ENCODE measurements at places on chromosomes 5 and 9.

- no peak for DNase-seq
Observed at GRCh38 chr5:154686490-154686889, 68.7 kb upstream of the LARP1 start.

GRCh38 chr9:125121146-125121545 is 22.2 kb downstream of the SCAI start:
- DNase-seq = no peak

DNA sequence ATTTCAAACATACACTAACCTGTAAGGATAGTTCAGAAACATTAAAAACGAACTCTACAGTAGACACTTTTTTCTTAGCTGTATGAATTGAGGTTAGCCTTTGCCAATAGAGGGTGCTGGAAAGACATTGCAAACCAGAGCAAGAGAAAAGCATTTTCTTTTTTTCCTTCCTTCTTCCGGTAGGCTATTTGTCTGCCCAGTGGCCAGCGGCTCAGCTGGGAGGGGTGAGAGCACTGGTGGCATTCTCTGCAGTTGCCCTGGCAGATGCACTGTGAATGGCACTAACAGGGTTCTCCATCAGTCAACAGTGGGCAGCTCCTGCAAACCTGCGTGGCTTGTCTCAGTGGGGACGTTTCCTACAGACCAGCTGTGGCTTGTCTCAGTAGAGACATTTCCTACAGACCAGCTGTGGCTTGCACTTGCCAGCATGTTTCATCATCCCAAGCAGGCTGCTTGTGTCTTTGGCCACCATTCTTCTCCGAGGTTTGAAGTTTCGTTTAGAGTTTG is 984.5 kb upstream of the CDH18 start:
- DNase-seq = no peak

- no peak for DNase-seq
Observed at GRCh38 chr9:95381221-95381620, 63.7 kb upstream of the FANCC start.

DNA sequence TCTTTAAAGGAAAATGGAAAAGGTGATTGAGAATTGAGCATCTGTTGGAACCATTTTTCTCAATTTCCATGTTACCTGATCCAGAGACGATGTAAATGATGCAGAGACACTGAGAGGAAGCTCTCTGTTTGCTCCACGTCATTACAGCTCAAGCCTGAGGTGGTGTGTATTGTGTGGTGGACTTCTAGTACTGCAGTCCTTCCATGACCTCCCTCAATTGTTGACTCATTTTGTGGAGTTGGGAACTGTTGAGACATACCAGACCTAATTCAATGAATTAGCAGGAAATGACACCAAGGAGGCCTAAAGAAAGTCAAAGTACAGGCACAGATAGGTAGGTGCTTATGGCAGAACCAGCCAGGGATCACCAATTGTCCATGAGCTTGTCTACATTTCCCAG is 15.6 kb upstream of the LVRN start:
- DNase-seq = no peak

DNA sequence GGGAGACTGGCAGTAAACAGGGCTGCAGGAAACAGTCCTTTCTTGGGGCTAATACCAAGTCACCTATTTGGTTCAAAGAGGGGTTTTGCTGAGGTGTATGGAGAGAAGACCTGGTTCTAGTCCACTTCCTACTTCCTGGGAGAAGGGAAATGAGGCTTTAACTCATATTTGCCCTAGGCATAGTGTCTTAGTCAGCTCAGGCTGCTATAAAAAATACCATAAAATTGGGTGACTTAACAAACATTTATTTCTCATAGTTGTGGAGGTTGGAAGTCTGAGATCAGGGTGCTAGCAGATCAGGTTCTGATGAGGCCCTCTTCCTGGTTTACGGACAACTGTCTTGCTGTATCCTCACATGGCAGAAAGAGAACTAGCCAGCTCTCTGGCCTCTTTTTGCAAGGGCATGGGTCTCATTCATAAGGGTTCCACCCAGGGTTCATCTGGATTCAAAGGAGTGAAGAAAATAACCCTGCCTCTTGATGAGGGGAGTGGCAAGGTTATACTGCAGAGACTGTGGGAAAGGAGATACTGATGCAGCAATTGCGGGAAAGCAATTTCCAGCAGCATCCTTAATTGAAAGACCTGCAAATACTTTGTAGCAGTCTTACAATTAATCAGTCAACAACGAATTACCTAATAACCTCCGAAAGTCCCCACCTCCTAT is 40.5 kb downstream of the ANKDD1B start:
- DNase-seq = no peak

GRCh38 chr9:134497283-134497860 is 144.2 kb upstream of the COL5A1 start:
- DNase-seq = no peak

DNA sequence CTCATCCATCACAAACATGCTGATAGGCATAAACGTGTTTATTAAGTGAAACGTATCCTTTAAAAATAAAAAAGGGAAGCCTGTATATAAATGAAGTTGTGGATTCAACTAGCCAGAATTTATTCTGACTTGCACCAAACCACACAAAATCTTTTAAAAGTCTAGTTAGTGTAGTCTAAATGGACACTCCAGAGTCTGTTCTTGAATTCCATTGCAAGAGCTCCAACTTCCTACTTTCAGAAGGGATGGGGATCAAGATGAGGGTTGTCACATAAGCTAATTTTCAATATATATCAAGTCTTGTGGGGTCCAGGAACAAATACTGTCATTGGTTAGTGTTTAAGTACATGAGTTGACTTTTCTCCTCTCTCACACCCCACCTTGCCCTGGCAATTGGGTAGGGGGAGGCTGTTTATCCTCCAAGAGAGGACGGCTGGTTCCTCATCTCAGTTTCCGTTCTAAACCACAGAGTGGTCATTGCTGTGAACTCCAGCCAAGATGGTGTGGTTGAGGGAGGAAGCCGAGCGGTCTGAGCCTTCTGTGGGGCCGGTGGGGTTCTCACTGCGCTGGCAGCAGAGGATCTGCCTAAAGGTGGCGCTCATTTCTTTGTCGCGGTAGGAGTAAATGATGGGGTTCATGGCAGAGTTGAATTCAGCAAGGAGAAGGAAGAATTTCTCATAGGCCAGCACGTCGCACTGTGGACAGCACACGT is 163.2 kb downstream of the LPAR1 start:
- DNase-seq = no peak

- DNase-seq = no peak
Observed at GRCh38 chr5:107501965-107502675, 168.6 kb downstream of the EFNA5 start.

- DNase-seq = no peak
Observed at GRCh38 chr5:89313044-89313443, 430.1 kb upstream of the MEF2C start.

DNA sequence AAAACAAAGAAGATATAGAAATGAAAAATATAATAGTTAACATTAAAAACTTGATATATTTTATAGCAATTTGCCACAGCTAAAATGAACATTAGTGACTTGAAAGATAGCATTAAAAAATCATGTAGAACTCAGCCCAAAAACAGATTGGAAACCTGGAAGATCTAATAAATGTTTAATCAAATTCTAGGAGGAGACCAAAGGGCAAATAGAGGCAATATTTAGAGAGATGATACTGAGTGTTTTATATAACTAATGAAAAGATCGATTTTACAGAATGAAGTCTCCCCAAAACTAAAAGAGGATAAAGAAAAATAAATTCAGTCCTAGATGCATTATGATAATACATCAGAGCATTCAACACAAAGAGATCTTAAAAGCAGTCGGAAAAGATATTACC is 127.0 kb downstream of the CWC27 start:
- no peak for DNase-seq

GRCh38 chr5:149519601-149520000 is 31.6 kb downstream of the CSNK1A1 start:
- no peak for DNase-seq

- peak; percentile 35 for DNase-seq
Observed at GRCh38 chr9:33142535-33142934, 24.6 kb downstream of the B4GALT1 start.

DNA sequence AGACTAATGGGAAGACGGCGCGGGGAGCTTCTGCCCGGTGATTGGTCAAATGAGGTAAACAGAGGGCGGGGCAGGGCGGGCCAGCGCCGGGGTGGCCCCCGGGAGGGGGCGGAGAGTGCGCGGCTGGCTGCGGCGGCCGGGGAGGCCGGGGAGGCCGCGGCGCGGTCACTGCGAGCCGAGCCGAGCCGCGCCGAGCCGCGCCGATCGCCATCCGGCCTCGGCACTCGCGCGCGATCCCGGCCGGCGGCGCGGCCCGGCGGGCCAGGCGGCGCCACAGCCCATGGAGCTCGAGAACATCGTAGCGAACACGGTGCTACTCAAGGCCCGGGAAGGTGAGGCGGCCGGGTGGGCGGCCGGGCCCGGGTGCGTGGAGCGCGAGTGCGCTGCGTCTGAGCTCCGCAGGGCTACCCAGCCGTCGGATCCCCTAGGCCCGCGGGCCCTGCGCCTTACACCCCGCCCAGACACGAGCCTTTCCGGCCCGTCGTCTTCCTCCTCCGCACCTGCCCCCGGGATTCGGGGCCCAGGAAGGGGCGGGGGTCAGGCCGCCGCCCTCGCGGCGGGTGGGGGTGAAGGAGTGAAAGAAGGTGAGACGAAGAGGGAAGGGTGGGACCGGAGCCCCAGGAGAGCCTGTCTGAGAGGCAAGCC is at the start of gene GRK6:
Gene GRK6, plus strand, starts transcription at position 111 of the 645 bp plus-strand sequence. Its CDS starts 170 bp downstream, at position 281.
- DNase-seq = peak; percentile 86

- no peak for DNase-seq
Observed at GRCh38 chr5:169052207-169052606, 248.7 kb downstream of the SLIT3 start.

- DNase-seq = no peak
Observed at GRCh38 chr5:132266836-132267160, 9.3 kb downstream of the PDLIM4 start.

GRCh38 chr9:33186457-33187168 is 19.5 kb upstream of the B4GALT1 start:
- no peak for DNase-seq

- DNase-seq = no peak
Observed at GRCh38 chr9:97852399-97853055, 499 bp upstream of the FOXE1 start.

DNA sequence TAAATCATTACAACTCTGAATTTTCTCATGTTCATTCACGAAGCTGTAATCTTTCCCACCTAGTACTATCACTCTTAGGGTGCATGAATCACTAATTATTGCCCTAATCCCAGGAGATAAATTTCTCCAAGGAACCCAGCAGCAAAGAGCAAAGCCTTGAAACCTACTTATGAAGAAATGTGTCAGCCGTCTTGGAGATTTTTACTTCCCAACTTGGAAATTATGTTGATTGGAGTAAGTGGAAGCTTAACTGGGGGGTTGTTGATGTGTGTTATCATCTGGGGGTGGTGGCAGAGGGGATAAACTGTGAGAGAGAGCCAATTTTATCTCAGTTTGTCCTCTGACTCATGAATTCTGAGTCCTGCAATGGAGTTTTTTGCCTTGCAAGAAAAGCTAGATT is 440.5 kb upstream of the WWC1 start:
- DNase-seq = no peak

GRCh38 chr5:133081036-133081435 is 29.2 kb downstream of the HSPA4 start:
- no peak for DNase-seq

DNA sequence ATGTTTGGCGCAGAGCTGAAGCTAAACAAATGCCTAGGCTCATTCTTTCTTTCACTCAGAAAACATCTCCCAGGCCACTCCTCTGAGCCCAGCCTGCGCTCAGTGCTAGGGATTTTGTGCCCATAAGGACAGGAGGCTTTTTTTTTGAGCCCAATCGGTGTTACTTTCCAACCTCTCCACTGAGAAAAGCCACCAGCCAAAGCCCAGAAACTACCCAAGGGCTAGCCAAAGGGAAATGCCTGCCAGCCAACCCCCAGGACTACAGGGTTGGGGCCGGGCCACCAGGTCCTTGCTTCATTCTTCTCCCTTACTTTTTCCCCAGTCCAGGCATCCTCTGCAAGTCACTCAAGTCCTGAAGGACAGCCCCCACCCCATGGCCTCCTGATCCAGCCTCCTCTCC is 134.7 kb downstream of the PAX5 start:
- DNase-seq = no peak

GRCh38 chr9:3575821-3576220 is 50.0 kb upstream of the RFX3 start:
- DNase-seq = no peak

DNA sequence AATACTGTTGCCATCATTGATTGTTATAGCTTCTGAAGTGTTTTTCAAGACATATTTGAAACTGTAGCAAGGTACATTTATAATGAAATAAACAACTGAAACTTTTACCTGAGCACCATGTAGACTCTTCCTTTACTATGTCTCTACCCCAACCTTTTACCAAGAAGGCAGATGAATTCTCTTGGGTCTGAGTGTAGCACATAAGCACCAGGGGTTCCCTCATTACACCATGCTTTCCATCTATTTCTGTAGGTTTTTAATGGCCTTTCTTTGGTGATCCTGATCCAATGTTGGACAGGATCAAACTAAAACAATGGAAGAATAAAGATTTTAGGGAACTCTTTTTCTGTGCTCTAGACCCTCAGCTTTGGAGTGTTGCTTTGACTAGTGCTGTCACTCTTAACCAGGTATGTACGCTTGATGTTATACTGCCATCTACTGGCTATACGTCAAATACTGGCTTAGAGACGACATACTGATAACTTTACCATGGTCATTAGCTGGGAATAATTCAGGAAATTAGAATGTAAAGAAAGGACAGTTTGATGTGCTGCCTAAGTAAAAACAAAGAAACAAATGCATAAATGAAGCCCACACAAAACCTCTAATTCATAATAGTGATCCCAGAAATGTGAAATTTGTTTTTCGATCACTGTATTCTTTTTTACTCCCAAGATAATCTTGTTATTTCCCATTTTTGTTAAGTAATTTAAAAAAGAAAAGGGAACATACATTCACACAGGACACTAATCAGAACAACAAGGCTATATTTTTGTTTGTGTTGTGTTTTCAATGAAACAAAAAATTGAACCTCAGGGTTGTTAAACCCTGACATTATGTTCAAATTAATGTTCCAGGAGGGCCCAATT is 30.7 kb downstream of the IFNW1 start:
- no peak for DNase-seq

DNA sequence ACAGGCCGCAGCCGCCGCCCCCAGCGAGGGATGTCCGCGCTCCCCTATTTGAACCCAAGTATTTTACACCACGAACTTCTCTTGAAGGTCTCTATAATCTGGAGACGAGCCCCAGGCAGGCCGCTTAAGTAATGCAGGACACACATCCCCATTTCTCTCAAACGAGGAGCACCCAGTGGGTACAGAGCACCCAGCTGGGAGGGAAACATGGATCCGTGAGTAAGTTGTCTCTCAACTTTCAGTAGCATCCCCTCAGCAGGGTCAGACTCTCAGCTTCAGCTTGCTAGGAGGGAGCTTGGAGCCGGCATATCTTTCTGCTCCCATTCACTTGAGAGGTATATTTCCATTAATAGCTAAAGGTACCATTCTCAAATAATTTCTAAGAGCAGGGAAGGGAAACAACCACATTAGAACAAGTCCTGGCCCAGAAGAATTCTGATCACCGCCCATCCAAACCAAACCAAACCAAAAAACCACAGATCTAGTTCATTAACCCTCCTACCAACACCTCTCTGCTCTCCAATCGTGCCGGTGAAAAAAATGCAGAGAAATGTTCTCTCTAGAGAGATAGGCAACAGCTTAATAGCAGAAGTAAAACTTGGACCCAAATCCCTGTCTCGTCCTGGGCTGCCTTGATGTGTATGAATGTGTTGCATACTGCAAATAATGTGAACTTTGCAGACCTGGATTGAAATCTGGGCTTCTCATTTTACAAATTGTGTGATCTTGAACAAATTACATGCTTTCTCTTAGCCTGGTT is 910 bp downstream of the TDRD7 start:
- DNase-seq = peak; percentile 3

- no peak for DNase-seq
Observed at GRCh38 chr5:10169359-10169758, 80.3 kb downstream of the ATPSCKMT start.
